Suprapubic skin (tissue), 4 donors: ENCODE measurements at places on chromosomes 13 and 19. TPM values are rescaled to one million over a fixed set of nuclear protein-coding genes. Genes with fewer than 3 reads are reported as not detected.

IFNL1 gene
- not detected for total RNA-seq

SEMA6B gene
- 4.3 TPM for total RNA-seq

ZNF534 gene
- not detected for total RNA-seq

SPACA4 gene
- 3.6 TPM for total RNA-seq

KANK3 gene
- 3.9 TPM for total RNA-seq

METTL21C gene
- not detected for total RNA-seq

PLK5 gene
- not detected for total RNA-seq

TMEM147 gene
- total RNA-seq, result 158 TPM

ZNF726 gene
- total RNA-seq, result 8.4 TPM

MTUS2 gene
- total RNA-seq, result 0.38 TPM

DNA sequence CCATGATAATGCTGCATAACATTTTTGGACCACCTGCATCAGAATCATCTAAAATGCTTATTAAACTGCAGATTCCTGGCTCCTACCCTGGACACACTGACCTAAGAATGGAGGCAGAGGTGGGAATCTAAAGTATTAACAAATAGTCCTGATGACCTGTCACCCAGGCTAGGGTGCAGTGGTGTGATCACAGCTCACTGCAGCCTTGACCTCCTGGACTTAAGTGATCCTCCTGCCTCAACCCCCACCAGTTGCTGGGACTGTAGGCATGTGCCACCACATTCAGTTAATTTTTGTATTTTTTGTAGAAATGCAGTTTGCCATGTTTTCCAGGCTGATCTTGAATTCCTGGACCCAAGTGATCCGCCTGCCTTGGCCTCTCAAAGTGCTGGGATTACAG is 43.3 kb downstream of the LMO7 start:
- no peak for DNase-seq

GRCh38 chr13:109856350-109856749 is 70.0 kb upstream of the IRS2 start:
- no peak for DNase-seq

DNA sequence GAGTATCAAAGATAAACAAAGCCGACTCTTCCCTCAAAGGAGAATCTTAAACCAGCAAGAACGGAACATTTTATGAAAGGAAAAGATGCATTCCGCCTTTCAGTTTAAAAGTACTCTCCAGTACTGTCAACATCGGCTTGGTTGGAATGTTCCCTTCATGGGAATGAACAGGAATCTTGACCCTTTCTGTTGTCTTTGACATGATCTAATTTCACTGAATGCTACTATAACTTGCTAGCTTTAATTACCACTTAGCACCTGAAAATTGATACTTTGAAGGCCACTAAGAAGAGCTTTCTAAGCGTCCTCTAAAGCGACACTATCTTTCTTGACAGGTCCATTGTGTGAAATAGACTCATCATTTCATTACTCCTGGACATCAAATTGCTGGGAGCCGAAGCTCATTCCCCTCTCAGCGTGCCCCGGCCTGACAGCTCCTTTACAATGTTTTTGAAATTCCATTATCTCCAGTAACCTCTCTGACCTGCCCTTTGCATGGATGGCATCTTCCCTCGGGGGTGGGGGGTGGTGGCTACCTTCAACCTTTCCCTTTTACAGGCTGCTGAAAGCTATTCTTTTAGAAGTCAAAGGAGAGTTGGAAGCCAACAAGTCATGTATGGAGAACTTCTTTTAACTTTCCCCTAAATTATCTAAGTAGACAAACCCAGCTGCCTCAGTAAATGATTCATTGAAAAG is 67.9 kb downstream of the EFNB2 start:
- DNase-seq, result no peak

DNA sequence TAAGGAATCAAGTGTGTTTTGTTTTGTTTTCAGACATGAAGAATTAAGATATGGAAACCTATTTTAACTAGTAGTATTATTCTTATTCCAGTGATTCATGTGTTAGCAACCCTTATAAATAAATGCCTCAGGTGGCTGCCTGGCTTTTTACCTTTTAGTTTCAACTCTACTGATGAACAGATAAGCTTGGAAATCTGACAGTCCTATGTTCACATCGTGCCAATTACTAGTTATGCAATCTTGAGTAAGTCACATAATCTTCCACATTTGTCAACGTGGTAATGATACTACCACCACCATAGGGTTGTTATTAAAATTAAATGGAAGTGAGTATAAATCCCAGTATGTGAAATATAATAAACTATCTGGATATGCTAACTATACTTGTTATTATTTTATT is 64.3 kb downstream of the TBC1D4 start:
- DNase-seq, result no peak

- DNase-seq, result peak; percentile 41
Measured at GRCh38 chr19:29880498-29881081, 61.4 kb upstream of the URI1 start.

GRCh38 chr19:18464646-18465045 is 26.7 kb upstream of the ISYNA1 start:
- DNase-seq, result peak; percentile 91

GRCh38 chr19:17398902-17399527 is 5.0 kb upstream of the CCDC194 start:
- no peak for DNase-seq

- no peak for DNase-seq
Measured at GRCh38 chr13:65265988-65266387, 1964.1 kb downstream of the PCDH9 start.

- no peak for DNase-seq
Measured at GRCh38 chr13:45576466-45576865, 39.1 kb downstream of the ERICH6B start.

GRCh38 chr19:1284293-1284978 is 1.2 kb upstream of the EFNA2 start:
- DNase-seq, result no peak

DNA sequence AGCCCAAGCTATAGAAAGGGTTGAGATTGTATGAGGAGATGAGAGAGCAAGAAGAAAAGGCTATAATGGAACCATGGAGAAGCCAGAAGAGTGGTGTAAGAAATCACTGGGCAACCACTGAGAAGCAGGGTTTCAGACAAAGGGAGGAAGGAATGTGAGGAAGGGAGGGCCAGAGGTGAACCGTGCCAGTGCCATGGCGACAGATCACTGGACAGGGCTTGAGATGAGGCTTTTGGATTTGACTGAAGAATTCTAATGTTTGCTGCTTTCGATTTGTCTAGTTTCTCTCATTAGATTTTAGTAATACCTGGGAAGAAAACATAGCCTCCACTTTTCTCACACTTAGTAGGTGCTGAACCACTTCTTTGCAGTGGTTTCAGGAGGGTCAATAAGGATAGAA is 6.3 kb upstream of the GPR183 start:
- DNase-seq, result no peak

DNA sequence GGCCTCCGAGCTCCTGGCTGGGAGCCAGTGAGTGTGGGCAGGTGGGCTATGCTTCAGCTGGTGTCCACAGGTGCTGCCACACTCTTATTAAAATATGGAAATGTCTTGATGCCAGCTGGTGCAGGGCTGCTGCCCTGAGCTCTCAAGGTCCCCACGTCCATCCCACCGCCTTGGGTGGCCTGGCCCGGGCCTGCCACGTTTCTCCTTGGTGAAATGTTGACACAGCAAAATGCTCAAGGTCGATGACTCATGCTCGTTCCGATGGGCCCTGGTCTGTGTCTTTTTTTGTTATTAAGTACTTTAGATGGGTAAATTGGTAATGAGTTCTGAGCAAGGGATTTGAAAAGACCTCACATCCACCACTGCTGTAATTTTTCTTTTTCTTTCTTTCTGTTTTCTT is 524.7 kb downstream of the MYO16 start:
- DNase-seq, result no peak

DNA sequence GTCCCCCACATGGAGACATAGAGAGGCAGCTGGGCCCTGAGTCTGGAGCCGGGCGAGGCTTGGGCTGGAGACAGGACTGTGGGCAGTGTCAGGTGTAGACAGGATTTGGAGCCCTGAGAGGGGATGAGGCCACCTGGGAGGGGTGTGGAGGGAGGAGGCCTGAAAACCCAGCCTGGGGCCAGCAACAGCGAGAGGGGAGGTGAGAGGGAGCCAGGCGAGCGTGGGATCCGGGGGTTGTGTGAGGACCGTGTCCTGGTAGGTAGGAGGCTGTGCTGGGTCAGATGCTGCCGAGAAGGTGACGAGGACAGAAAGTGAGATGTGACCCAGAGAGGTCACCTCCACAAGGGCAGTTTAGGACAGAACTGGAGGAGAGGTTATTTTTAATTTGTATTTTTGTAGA is 7.4 kb downstream of the MPND start:
- no peak for DNase-seq

- DNase-seq, result no peak
Measured at GRCh38 chr13:95226476-95226875, 74.8 kb downstream of the ABCC4 start.

DNA sequence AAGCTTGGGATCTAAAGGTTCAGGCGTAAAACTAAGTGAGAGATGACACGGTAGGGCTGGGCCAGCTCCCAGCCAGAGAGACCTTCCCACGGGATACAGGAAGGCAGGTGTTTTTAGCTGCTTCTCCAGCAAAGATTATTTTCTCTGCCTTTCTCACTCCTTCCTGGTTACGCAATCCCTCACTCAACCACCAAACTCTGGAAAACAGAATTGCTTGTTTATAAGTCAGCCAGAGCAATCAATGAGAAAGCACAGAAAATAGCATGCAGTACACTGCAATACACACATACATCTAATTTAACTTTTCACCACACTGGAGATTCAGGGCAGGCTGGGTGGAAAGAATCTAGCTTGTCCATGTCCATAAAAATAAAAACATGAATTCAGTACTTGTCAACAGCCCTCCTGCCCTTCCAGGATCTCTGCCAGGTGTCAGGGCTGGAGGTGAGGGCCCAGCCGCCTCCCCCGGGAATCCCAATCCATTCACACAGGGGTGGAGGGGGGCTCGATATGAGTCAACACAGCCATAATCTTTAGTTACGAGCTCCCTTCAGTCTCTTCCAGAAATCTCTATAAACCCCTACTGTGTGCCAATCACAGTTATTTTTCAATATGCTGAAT is 12.2 kb downstream of the RHPN2 start:
- DNase-seq, result no peak

DNA sequence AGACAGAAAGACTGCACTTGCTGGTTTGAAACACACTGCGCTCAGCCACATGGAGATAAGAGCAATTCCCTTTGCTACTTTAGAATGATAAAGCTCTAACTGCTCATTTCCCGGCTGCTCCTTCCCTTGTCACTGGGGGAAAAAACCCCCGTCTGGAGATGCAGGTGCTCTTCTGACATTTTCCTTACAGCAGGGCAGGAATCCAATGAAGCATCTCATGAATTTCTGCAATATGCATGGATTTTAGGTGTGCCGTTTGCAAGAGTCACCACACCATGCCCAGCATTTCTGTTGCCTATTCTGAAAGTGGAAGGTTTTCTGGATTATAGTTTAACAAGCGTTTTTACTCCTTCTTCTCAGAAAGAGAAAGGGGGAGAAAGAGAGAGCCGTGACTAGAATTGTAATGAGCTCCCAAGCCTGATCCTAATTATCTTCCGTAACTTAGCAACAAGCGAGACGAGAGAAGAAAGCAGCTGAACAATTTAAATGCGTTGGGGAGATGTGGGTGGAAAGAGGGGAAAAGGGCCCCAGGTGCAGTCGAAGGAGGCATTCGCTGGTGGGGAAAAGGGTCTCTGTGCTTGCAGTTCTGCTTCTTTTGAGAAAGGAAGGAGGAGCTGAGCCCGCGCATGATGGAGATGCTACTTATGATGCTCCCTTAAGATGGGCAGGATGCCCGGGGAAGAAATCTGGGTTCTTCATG is 76.6 kb upstream of the SPATA13 start:
- DNase-seq, result no peak
